ENCODE measurements at places on chromosomes 2 and 18.

DNA sequence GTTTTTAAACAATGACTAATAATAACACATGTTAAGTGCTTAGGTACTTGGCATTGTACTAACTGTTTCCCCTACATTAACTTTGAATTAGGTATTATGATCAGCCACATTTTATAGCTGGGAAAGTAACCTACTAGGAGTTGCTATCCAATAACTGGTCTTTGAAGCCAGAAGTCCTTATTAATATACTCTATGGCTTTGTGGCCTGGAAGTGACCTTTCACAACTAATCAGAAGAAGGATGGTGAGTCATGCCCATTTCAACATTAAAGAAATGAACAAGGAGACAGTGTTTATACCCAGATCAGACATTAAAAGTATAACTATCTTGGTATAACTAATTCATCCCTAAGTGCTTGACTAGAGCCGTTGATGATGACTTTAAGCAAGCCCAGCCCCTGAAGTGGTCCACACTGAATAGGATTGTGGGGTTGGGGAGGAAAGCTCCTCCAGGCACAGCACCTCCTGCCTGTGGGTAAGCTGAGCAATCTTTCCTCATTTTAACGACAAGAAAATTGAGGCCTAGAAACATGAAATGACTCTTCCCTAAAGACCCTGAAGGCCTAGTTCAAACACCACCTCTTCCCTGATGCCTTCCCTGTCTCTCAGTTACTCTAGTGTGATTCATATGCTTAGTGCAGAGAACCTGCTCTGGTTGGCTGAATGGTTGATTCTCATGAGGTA is 71.6 kb upstream of the RFX8 start:
- no peak for DNase-seq

DNA sequence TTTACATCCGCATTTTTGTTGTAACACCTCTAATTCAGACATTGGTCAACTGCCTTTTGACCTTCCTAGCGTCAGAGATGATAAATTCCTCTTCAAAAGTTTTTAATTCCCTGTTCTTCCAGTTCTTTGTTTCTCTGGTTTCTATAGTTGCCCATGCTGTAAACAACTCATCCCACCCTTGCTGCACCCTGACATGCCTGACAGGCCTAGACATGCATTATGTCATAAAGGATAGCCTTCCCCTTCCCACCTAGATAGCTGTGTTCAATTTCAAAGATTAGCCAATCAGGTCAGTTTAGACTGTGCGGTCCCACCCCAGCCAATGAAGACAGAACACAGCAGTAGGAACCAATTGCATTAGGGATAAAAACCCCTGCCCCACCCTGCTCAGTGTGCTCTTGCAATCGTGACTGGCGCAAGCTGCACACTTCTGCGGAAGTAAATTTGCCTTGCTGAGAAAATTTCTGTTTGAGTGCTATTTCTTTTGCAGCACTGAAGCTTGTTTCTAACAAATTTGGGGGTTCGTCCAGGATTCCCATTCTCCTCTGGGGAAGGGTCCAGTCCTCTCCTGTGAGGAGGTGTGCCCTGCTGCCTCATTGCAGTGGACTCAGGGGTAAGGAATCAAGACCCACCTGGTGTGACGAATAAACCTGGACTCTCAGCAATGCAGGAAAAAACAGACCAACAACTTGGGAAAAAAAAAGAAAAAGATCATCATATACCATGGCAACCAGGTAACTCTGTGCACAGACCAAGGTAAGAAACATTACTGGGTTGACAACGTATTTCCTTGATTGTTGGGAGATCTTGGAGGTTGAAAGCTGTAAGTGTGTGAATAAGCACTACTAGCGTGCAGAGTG is 9.1 kb upstream of the SAP130 start:
- no peak for DNase-seq

- no peak for DNase-seq
These were observed 61.4 kb downstream of the TXNL1 start for GRCh38 chr18:56576826-56577573.

- no peak for DNase-seq
These were observed 464.6 kb upstream of the SPHKAP start for GRCh38 chr2:228646061-228646460.

DNA sequence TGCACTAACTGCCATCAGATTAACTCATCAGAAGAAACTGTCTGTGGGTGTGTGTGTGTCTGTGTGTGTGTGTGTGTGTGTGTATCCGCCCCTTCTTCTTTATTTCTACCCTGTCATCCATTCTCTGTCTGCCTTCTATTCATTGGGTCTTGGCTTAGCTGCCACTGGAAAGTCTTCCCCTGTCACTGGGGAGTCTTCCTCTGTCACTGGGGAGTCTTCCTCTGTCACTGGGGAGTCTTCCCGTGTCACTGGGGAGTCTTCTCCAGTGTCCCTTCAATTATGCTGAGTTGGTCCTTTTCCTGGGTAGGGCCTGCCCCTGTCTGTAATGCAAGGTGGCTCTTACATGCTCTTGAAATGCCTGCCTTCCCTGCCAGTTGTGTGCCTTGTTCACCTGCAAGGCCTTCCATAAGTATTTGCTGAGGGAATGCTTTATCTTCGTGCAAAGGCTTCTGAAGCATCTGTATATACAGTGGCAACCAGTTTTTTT is 18.9 kb upstream of the POLR1B start:
- no peak for DNase-seq

DNA sequence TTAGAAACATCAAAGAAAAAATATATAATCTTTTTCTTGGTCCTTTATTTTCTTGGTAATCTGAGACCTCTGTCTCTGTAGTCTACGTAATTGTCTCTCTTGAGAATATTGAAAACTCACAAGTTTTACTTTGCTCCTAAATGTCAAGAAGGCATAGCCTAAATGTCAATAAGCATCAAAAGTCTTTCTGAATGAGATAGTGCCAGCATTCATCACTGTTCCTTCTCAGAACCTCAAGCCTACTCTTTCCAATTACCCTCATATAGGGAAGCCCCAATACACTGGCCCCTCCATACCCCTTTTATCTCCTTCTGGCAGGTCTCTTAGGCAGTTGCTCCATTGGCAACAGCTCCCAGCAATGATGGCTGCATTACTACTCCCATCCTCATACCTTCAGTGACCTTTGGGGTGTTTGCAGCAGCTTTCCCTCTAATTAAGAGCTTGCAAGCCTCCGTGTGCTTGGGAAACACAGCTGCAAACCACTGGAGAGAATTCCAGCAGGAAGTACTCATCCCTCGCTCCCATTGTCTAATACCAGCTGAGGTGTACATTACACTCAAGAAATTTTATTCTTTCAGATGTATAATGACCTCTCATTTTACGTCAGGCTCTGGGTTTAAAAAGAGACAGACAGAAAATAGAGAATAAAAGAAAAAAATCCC is 95.8 kb downstream of the KYNU start:
- no peak for DNase-seq

GRCh38 chr2:579961-580360 is 97.2 kb downstream of the TMEM18 start:
- no peak for DNase-seq

- DNase-seq, result no peak
These were observed 112.7 kb upstream of the CTDP1 start for GRCh38 chr18:79566771-79567431.

DNA sequence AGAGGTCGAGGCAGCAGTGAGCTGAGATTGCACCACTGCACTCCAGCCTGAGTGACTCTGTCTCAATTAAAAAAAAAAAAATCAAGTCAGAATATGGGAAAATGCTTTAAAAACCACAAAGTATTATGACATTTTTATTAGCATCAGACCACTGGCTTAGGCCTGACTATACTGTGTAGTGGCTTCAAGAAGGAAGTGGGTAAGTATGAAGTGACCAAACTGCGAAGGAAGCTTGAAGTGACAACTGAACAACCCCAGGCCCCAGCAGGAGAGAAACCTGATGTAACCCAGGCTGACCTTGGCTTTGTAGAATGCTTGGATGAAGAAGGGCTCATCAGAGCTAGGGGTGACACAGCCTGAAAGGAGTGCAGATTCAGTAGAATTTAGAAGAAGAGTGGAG is 21.4 kb upstream of the HAAO start:
- DNase-seq, result no peak

DNA sequence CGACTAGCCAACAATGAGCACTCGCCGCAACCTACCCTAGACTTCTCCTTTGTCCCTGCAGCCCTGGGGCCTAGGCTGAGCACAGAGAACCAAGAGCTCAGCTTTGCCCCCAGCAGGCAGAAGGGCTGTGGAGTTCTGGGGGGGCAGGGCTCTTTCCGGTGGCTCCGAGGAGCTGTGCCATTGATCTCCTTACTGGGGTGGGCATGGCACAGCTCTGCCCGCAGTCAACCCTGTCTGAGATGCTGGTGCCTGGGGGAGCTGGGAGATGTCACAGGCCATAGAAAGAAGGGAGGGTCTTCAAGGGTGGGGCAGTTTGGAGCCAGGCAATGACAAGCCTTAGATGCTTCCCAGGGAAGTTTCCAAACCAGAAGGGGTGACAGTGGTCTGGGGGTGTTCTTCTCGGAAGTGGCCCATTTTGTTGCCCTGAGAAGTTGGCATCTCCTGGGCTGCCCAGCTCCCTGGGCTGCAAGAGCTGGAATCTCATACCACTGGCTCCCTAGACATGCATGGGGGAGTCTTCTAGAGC is 14.1 kb upstream of the GPR55 start:
- no peak for DNase-seq

GRCh38 chr2:231000211-231000904 is 4.4 kb downstream of the SPATA3 start:
- no peak for DNase-seq

DNA sequence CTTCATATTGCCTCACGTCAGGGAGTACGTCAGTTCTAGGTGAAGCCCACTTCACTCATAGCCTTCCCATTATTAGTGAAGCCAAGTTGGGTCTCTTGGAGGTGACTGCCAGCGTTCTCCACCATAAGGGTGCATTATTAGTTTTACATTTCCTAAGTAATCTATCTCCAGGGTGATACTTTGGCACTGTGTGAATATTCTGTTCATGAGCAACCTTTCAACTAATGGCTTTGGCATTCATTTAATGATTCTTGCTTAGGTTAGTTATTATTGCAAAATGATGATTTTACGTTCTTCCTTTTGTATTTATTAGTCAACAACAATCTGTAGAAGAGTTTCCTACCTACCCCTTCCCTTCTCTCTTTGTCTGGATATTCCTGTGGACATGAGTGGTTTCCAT is 97.5 kb downstream of the MAP4K4 start:
- no peak for DNase-seq

DNA sequence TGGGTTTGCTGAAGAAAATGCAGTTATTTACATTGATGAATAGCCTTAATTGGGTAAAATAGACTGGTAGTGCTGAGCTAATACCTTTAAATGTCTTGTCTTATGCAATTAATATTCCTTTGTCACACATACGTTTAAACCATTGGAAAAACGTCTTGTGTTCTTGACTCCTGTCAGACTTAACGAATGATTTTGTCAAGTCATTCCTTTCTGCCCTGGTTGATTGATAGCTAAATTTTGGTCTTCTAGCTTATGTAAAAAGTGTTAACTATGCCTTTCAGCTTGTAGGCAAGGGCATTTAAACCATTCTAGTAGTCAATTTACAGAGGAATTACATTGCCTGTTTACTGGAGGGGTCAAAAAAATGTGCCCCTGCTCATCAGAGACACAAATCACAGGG is 105.8 kb upstream of the LRRTM1 start:
- DNase-seq, result no peak

DNA sequence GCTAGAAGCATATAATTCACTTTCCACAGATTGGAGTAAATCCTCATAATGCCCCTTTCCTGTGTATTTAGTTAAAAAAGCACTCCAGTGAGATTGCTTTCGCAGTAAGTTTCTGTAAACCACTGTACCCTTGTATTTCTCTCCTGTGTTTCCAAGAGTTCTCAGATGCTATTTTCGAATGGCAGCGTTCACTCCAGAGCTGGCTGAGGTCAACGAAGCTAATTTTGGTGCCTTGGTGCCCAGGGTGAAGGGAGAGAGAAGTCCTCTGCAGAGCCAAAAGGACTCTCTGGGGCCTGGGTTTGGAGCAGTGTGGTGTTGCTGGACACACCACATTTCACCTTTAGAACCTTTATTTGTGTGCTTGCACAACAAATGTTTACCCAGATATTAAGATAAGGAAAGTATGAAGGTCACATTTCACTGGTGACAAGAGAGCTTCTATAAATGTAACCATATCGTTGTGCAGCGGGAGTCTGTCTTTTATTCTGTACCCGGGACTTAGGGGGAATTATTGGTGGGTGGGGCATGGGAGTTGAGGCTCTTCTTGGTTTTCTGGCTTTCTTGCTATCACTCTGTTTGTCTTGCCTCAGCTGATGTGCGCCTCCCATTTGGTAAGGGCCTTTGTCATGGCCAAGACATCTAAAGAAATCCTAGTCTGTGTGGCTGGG is 9.9 kb downstream of the EPAS1 start:
- DNase-seq, result no peak

DNA sequence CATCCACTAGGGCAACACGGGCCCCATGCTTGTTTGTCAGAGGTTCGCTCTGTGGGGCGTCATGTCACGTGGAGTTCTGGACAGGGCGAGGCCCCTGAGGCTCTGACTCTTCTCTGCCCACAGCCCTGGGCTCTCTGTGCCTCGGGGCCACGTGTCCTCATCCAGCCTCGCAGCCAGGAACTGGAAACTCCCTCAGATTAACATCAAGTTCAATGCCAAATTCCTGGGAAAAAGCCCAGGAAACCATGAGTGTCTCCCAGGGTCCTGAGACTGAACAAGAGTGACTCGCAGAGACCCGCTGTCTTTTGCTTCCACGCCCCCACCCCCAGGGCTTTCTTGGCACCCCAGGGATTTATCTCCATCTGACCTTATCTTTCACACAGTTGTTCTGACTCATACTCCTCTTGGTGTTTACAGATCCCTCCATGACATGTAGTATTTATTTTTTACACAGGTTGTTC is 174.0 kb upstream of the PIEZO2 start:
- no peak for DNase-seq

DNA sequence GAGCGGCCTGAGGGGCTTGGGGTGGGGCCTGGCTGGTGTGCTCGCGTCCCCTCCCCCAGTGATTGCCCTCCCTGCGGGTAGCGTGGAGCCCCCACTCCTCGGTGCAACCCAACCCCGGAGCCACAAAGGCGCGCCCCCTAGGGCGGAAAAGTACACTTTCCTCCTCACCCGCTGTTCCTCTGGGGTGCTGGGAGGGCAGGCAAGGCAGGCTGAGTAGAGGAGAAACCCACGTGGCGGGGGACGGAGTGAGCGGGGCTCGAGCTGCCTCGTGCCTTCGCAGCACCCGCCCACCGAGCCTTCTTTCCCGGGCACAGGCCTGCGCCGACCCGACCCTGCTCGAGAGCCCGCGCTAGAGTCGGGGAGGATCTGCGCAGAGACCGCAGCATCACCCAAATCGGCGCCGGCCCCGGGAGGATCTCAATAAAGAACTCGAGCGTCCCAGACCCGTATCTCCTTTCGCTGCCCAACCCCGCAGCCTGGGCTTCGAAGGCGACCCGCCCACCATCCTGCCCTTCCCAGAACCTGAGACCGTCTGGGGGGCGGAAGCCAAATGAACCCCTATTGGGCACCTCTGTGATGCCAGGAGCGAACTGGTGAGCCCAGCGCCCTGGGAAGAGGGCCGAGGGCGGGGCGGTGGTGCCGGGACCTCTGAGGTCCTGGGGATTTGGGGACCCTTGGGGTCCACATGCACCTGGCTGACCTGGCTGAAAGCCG is 1.5 kb downstream of the UCN start:
- DNase-seq, result peak; percentile 26

- no peak for DNase-seq
These were observed 308.6 kb downstream of the RNF144A start for GRCh38 chr2:7225848-7226247.

- DNase-seq, result no peak
These were observed 286.8 kb upstream of the RAB12 start for GRCh38 chr18:8322486-8322885.

GRCh38 chr2:45821558-45822271 is 170.2 kb downstream of the PRKCE start:
- no peak for DNase-seq
